Activated naive CD8-positive, alpha-beta T cell treated with anti-CD3 and anti-CD28 coated beads for 36 hours (primary cell): ENCODE measurements at places on chromosomes 5 and 9. TPM values are rescaled to one million over a fixed set of nuclear protein-coding genes. Genes with fewer than 3 reads are reported as not detected.

Gene TEX48
- 0.70 TPM for total RNA-seq

DNA sequence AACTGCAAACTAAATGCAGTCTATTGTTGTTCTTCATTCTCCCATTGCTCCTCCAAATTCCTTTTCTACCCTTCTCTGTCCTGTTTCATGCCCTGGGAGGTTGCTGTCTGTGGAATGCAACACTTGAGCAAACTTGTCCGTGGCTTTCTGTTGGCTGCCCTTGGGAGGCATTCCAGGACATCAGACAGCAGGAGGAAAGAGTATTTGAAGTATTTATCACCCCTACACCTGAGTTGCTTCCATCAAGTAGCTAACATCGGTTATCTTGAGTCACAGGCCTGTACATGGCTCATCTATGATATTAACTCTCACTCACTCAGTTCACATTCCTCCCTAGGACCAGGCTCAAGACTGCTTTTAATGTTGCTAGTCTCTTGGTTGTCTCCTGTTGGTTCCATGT is 803.4 kb upstream of the CDH6 start:
- no peak for DNase-seq

DNA sequence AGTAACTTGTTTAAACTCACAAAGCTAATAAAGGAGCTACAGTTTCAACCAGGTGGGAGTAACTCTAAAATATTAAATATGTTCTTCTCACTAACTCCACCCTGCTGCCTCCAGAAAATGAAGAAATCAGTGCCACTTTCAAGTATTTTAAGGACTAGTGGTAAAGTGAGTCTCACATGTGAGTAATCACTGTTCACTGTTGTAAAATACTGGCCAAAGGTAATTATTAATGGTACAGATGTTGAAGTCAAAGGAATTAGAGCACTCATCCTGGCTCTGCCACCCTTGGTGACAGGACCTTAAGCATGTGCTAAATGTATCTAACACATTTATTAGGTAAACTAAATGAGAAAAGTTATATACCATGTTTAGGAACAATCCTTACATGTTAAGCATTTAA is 430.7 kb downstream of the BRINP1 start:
- DNase-seq = no peak

DNA sequence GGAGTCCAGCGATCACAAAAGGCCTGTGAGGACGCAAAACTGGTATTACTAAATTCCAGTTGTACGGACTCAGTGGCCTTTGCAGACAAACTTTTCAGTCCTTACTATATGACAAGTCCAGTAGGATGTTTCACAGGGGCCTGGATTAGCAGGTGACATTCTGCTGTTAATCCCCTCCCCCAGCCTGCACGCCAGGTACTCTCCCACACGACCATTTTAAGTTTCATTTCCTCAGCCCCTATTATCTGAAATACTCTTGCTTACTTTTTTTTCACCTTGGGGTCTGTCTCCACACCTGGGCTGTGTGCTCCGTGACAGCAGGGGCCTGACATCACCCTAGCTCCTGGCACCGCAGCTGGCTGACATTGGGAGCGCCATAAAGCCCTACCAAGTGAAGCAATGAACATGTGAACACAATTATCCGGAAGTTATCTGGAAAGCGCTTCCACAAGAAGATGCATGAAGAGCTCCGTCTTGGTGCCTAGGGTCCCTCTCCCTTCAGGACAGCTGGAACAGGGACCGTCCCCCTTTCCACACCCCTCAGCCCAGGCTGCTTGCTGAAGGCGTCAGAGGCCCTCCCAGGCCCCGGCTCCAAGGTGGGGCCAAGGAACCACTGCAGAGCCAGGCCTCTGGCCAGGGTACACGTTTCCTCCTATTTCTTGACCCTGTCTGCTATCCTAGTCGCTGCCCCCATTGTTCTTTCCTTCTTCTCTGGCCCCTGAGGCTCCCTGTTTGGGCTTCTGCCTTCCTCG is 39.7 kb upstream of the ZNF622 start:
- DNase-seq = no peak

- DNase-seq = no peak
Measured at GRCh38 chr5:34914671-34915138, 599 bp downstream of the RAD1 start.

- DNase-seq = no peak
Measured at GRCh38 chr9:120210274-120210673, 369.7 kb downstream of the CDK5RAP2 start.

GRCh38 chr5:63400079-63400478 is 562.2 kb downstream of the HTR1A start:
- no peak for DNase-seq

GRCh38 chr9:135902655-135903357 is 4.5 kb downstream of the CAMSAP1 start:
- no peak for DNase-seq

GRCh38 chr9:127543973-127544533 is 68.0 kb upstream of the STXBP1 start:
- DNase-seq = no peak

DNA sequence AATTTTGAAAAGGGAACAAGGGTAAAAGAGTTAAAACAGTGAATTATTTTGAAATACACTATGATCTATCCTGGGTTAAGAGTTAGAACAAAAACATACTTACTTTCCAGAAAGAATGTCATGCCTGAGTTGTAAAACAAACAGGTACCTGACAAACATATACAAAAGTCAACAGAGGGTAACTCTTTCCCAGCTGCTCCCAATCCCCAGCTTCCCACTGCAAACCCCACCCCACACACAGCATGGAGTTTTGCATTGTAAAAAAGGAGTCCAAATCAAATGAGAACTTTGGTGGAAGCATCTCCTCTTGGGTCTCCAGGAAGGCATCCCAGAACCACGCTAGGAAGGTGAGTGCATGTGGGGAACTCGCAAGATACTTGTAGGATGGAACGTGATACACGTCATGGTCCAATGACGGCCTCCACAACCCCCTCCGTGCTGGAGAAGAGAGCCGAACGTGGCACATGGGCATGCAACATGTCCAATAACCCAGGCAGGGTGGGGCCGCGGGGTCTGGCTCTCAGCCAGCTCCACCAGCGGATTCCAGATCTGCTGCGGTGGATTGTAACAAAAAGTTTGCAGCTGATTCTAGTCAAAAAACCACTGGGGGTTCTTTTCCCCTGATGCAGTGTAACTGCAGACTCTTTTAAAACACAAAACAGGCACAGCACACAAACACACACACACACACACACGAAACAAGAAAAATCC is 55.8 kb downstream of the EPB41L4B start:
- no peak for DNase-seq

DNA sequence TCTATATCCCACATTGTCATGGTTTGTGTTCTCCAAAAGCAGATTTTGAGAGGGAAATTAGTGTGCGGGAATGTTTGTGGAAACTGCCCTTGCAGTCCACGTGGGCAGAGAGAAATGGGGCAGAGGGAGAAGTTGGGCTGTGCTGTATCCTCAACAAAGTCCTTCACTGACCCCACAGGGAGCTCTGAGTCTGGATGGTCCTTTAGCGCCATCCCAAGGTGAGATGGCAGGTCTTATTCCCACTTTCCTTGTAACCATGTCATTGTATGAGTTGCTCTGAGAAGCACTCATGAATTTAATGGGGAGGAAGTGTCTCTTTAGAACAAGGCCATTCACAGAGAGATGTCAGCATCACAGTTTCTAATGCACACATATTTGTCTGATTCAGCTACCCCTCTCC is 127.1 kb downstream of the ANKRD18B start:
- no peak for DNase-seq

DNA sequence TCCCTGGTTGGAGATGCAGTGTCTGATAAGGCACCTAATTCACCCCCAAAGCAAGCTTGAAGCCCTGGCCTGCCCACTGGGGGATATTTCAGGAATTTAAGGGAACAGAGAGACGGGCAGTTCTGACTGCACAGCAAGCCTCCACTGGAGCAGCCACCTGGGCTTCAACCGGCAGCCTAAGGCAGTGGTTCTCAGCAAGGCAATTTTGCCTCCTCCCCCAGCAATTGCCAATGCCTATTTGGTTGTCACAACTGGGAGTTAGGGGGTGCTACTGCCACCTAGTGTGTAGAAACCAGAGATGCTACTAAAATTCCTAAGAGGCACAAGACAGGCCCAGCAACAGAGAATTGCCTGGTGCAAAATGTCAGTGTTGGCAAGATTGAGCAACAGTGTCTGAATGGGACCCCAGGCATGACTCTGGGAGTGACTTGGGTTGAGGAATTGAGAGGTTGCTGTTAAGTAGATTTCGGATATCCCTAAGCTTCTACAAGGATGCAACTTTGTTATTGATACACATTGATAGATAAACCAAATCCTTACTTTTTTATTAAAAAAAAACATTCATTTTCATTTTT is 58.7 kb upstream of the CTSL start:
- no peak for DNase-seq
